ENCODE measurements at places on chromosomes 1 and 21. TPM values are rescaled to one million over a fixed set of nuclear protein-coding genes. Genes with fewer than 3 reads are reported as not detected.

DNA sequence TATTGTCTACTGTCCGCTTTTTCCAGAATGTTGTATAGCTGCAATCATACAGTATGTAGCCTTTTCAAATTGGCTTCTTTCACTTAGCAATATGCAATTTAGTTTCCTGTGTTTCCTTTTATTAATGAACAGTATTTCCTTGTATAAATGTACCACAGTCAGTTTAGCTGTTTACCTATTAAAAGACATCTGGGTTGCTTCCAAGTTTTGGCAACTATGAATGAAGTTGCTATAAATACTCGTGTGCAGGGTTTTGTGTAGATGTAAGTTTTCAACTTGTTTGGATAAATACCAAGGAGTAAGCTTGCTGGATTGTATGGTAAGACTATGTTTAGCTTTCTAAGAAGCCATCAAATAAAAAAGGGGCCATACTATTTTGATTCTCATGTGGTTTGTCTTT, 24.4 kb upstream of the KCNJ6 start:
- DNase-seq, result no peak

TEKT2 gene
- 0.29 TPM for total RNA-seq

GRCh38 chr1:81714636-81715035, 86.1 kb upstream of the ADGRL2 start:
- DNase-seq, result no peak

TSPAN1 gene
- total RNA-seq, result not detected

G0S2 gene
- total RNA-seq, result 13.5 TPM

LYPD8 gene
- not detected for total RNA-seq

All from T-helper 17 cell (primary cell).